ENCODE measurements at places on chromosomes 2 and 18.

GRCh38 chr2:215361876-215362561 is 50.2 kb downstream of the ATIC start:
- no peak for DNase-seq

DNA sequence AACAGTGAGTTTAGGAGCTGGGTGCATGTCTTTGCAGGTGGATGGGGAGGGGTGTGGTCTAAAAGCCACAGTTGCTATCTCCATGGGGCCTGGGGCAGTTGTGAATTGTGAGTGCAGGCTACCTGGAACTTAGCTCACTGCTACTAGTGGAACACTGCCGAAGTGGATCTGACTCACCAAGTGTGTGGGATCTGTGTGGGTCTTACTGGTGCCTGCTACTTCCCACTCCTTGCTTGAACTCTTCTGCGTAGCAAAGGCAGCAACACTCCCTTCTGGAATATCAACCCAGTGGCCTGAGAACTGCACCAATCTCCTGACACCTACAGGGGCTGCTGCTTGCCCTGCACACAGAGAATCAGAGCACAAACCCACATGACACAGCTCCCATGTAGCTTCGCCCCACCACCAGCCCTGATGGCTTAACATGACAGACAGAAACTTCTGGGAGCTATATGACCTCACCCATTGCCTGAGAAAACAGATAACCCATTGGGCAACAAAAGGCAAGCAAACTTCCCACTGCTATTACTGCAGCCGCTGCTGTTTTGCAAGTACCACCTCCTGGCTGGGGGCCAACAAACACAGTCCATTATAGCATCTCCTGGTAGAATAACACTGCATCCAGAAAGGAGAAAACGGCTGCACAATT is 455.1 kb upstream of the DDX18 start:
- DNase-seq = no peak

- no peak for DNase-seq
Observed at GRCh38 chr2:163801486-163801885, 65.7 kb upstream of the FIGN start.

GRCh38 chr2:27852691-27853090 is 37.5 kb downstream of the RBKS start:
- DNase-seq = no peak

DNA sequence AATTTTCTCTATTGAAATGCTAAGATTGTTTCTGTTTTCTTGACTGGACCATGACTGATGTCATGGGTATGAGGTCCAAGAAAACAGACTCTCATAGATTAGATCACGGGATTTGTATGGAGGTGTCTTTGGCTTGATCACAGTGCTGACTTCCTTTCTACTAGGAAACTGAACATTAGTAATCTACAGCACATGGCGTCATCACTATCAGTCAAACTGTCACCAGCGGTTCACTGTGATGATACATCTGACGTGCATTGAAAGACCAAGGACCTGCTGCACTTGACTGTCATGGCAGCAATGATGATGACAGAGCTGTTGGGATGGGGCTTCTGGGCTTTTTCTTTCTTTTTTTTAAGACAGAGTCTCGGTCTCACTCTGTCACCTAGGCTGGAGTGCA is 28.2 kb upstream of the IMPA2 start:
- DNase-seq = no peak

DNA sequence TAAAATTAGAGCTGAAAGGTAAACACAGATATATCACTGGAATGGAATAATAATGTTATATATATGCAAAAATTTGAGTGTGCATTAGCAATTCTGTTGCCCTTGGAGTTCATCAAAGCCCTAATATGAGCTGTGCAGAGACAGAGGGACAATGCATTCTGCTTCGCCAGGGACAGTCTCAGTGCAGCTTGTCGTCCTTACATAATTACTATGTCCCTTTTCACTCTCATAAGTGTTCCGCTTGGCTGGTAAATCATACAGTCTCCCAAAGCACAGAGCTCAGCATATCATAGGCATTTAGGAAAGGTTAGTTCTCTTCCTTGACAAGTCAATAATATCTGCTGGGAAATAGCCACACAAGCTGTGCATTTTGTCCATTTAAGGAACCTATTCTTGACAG is 30.7 kb downstream of the MAPK4 start:
- no peak for DNase-seq

GRCh38 chr18:45627204-45627526 is 11.9 kb downstream of the SLC14A2 start:
- DNase-seq = no peak

DNA sequence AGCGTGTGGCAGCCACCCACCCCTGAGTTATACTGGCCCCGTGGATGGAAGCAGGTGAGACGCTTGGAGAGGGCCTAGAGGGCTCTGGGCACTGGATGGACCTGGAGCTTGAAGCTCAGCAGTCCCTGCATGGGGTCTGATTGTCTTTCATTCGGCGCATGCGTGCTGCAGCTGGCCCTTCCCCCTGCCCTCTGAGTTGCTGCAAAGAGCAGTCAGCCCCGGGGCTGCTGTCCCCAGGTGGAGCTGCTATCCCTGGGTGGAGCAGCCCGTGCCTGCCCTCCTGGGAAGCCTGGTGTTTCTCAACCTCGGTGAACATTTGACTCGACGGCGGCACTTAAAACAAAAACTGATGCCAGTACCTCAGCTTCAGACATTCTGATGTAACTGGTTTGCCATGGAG is 29.6 kb downstream of the IGFBP5 start:
- no peak for DNase-seq

GRCh38 chr2:224910574-224910925 is 131.7 kb downstream of the DOCK10 start:
- peak; percentile 6 for DNase-seq

DNA sequence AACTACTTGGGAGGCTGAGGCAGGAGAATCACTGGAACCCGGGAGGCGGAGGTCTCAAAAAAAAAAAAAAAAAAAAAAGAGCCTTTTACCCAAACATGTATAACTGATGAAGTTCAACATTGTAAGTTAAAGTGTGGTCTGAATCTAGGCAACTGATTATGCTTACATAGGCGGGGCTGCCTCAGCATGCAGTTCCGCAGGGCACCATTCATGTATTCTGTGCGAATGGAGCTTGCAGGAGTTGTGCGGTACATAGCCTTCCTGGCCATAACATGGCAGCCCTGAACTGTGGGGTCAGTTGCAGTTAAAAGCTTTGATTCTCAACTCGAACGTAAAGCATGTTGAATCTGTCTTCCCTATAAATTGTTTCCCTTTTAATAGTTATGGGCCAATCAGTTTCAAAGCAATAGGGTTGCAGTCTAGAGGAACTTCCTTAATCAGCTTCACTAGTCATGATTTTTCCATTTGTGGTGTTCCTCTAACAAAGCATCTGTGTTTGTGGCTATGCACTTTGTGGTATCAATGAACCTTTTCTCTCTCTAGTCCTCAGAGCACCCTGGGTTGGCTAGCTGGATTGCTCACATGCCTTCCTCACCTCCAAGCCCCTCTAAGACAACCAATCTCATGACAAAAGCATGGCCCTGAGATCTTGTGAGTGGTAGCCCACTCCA is 30.6 kb upstream of the CEP68 start:
- no peak for DNase-seq

DNA sequence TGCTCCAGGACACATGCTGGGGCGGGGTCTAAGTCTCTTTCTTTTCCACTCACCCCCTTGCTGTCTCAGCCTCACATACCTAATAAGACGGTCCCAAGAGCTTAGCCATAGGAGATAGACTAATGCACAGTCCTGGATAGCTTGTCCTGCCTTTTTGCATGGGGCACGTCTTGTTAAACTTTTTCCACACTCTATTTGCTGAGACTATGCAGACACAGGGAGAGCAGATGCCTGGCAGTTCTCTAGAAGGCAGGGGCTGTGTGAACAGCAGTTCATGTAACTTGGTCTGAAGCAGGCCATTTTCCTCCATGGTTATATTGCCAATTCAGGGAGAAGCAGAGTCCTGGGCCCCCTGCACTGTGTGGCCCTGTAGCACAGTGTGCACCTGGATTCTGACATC is 142.1 kb downstream of the SEPTIN10 start:
- no peak for DNase-seq

GRCh38 chr2:219107758-219108157 is 47.0 kb upstream of the IHH start:
- no peak for DNase-seq

GRCh38 chr2:239929504-239929903 is 95.6 kb downstream of the NDUFA10 start:
- no peak for DNase-seq

- peak; percentile 99 for DNase-seq
Observed at GRCh38 chr2:47771211-47771610, 11.7 kb upstream of the MSH6 start.

- no peak for DNase-seq
Observed at GRCh38 chr2:78202986-78203670, 681.0 kb upstream of the LRRTM4 start.

GRCh38 chr2:159561786-159562185 is 54.6 kb downstream of the BAZ2B start:
- DNase-seq = no peak

DNA sequence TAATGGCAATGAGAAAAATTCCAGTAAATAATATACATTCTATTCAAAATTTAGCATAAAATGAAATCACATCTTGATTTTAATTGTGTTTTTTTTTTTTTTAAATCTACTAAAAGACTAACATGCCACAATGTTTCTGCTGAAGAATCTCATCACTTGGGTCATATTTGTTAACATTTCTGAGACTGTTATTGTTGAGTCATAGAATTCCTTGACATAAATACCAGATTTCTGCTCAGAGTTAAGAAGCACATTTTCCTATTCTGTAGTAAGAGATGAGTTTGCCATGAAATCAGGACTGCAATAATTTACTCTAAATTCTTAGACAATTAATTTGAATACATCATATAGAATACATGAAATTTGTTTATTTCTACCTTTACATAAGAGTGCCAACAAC is 154.9 kb upstream of the KYNU start:
- DNase-seq = no peak

GRCh38 chr2:27990030-27990590 is 99.6 kb downstream of the BABAM2 start:
- DNase-seq = no peak

GRCh38 chr2:164922134-164922533 is 33.2 kb downstream of the SLC38A11 start:
- no peak for DNase-seq

DNA sequence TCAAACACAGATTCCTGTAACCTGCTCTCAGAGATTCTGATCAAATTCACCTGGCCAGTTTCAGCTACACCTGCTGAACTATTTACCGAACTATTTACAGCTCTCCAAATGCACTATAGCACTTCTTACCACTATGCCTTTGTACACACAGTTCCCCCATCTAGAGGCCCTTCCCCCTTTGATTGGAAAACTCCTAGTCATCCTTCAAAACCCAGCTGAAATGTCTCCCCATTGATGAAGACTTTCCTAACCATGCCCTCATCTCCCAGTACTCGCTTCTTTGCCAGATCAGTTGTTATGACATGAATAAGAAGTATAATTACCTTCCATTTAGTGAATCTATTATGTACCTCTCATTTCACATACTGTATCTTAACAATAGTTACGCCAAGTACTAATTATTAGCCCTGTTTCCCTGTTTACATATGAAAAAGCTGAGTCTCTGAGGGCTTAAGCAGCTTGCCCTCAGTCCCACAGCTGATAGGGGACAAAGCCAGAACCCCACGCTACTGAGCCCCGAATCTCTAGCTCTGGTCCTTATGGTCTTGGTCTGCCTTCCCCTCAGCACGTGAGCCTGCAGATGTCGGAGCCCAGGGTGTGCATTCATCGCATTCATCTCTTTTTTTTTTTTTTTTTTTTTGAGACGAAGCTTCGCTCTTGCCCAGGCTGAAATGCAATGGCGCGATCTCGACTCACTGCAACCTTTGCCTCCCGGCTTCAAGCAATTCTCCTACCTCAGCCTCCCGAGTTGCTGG is 64.7 kb upstream of the ASAP2 start:
- DNase-seq = no peak

DNA sequence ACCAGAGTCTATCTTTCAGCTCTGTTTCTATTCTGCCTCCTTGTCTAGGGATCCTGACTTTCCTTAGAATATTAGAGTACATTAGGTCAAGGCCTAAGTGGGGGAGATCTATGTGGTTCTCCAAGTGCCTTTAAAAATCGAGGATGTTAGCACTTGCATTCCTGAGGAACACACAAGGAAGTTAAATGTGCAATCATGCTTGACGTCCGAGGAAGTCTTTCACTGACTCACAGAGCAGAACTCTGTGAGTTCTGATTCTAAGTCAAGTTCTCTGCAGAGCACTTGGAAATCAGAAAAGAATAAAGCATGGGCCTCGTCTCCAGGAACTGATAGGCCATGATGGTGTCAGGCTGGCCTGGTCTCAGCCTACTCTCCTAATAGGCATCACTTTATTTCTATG is 17.2 kb downstream of the FHOD3 start:
- peak; percentile 76 for DNase-seq

DNA sequence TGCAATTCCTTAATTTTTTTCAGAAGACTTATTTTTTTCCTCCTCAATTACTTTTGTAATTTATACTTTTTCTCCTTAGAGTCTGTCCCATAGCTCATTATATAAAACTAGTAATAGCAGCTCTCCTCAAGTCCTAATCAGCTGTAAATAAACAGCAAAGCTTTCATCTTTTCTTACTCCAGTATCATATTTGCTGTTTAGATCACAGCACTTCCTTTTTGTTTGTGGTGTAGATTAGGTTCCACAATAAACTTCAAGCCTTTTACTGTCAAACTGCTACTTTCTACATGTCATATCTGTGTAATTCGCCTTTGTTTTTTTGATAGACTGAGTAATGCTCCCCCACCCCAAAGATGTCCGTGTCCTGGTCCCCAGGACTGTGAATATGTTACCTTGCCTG is 25.5 kb downstream of the GCG start:
- DNase-seq = no peak

- no peak for DNase-seq
Observed at GRCh38 chr2:165618806-165619205, 149.3 kb downstream of the CSRNP3 start.

GRCh38 chr18:61855449-61856378 is 37.1 kb downstream of the RNF152 start:
- DNase-seq = no peak

DNA sequence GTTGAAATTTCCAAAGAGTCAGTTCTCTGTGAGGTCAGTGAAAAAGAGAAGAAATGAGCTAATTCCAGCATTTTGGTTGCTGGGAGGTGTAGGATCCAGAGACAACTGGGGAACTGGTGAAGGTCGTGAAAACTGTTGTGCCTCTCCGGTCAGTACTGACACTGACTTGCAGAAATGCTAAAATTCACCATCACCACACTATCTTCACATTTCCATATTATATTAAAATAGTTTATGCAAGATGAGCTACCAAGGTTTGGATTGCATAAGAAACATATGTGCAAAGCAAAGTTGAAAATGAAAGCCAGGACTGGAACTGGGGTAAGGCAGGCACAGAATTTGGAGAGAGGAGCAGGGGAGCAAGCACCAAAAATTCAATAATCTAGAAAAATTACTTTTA is 21.8 kb downstream of the RIT2 start:
- no peak for DNase-seq

- no peak for DNase-seq
Observed at GRCh38 chr18:2641638-2642037, 13.9 kb upstream of the SMCHD1 start.

Data from HFFc6 (cell line).